ENCODE measurements at places on chromosomes 3 and 15.

- DNase-seq, result no peak
Measured at GRCh38 chr3:114727373-114727772, 419.7 kb downstream of the ZBTB20 start.

DNA sequence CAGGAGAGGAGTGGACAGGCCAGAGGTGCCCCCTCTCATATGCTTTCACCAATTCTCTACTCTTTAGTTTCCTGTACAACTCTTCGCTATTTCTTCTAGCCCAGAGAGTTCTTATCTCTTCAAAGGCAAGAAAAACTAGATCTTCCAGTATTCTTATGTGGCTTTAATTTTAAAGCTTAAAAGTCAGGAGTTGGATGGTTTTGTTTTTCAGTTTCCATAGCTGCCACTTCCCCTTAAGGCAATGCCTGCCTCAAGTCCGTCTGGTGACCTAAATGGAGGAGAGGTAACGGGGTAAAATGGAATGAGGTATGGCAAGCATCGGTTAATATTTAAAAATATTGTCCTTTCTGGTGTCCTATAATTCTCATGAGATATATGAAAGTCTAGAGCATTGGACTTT is 11.4 kb upstream of the VGLL3 start:
- no peak for DNase-seq

DNA sequence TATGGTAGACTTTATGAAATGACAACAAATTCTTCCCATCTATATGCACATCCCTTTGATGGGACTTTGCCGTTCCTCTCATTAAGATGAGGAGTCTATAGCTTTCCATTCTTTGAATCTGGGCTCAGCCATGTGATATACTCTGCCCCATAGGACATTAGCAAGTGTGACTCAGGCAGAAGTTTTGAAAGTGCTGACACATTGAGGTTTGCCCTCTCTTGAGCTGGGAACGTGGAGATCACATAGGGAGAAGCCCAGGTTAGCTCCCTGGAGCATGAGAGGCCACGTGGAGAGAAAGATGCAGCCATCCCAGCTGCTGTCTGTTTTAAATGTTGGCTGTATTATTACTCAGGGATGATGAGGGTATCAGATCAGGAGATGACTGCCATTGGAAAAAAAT is 67.7 kb upstream of the OXTR start:
- DNase-seq, result no peak

DNA sequence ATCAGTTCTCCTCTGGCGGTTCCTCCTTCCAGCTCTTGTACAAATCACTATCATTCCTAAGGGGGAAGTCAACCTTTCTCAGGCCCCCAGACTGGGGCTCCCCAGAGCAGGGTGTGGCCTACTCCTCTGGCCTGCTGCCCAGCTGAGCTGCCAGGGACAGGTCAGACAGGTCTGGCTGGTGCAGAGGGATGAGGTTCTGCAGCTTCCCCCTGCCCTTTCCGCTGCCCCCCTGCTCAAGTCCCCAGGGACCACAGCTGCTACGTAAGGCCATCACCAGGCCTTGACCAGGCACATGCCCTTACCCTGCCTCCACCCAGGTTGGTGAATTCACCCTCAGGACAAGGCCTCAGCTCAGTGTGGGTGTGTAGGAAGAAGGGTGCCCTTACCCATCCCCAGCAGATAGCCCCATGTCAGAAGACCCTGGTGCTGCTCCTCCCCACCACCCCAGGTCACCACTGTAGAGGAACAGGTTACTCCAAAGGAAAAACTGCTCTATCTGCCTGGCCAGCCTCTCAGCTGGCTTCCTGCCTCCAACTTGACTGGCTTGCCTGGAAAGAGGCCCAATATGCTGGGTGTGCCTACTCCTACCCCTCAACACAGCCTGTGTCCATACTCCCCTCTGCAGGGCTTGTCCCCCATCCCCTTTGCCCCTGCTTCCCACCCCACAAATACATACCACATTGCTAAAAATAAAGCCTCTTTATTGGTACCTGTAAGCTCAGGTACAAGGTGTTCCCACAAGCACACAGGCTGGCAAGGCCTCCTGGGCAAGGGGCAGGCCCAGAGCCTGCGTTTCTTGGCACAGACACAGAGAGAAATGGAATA is 12.0 kb downstream of the CSRNP1 start:
- DNase-seq, result no peak

- DNase-seq, result no peak
Measured at GRCh38 chr3:83816653-83817052, 1142.1 kb upstream of the CADM2 start.

DNA sequence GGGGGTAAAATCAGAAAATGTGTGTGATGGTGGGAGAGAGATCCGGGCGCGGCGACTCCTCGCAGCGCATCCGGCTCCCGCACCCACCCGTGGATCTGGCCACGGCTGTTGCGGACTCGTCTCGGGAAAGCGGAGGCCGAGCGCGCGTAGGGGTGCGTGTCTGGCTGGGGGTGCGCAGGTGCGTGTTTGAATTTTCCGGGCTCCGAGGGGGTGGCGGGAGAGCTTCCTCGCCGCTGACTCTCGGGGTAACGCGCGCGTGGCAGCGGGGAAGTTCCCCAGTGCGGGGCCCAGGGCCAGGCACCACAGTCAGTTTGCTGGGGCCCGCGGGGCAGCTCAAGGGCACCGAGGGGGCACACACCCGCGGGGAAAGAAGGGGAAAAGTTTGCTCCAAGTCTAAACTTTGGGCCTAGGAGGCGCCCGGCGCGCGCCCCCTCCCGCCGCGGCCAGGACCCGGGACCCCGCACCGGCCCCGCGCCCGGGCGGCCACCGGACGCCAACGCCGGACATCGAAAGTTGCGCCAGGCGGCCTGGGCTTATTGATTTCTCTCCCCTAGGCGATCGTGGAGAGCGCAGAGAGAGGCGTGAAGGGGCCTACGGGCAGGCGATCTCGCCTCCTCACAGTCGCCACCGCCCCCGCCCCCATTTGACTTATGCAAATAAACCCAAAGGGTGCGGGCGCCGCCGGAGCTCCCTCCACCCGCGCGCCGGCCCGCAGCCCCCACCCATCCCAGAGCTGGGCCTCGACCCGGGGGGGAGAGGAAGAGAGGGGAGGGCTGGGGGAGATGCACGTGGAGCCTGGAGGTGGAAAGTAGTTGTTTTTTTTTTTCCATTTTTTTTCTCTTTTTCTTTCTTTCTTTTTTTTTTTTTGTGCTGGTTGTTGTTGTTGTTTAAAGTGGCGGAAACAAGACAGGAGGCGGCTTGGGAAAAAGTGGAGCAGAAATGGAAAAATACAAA is 639 bp downstream of the FOXP1 start:
- no peak for DNase-seq

GRCh38 chr15:88388686-88389085 is 78.5 kb downstream of the MRPL46 start:
- no peak for DNase-seq

- DNase-seq, result no peak
Measured at GRCh38 chr3:13141991-13142412, 68.8 kb upstream of the IQSEC1 start.

DNA sequence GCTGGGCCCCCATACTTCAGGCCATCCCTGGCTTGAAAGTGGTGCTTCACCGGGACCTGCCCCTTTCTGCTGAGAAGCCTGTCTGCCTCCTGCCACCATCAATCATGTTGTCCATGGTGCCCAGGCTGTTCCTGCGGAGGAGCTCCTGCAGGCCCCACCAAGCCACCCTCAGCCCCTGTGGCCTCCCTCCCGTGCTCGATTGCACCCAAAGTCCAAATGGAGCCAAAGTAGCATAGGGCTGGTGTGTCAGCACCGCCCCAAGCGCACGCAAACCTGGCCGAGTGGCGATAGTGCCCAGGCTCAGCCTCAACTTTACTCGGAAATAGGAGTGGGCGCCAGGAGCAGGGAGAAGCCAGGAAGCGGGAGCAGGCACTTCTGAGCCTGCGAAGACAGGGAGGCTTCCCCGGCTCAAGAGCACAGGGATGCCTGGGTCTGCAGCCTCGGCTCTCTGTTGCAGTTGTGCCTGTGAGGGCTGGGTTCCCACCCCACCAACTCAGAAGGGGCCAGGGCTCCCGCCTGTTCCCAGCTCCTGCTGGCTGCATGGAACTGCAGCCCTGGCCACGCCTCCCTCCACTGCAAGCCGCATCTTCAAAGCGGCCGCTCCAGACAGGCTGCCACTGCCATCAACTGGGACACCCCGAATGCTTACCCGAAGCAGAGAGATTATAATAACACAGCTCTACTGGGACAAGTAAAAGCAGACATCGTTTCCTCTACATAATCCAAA is 203.0 kb downstream of the ARRDC4 start:
- DNase-seq, result no peak

DNA sequence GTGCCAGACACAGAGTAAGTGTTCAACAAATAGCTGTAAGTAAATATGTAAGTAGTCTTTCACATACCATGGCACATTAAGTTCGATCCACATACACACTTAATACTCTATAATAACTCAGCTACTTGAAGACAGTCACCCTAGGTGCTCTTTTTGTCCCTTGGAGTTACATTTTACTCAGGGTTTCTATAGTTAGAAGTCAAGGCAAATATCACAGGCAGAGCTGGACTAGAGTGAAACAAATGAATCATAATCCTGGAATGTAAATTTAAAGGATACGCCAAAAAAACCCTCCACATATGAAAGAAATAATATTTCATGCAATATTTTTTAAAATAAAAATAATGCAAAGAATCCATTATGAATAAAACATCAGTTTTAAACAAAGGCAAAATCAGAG is 461.8 kb downstream of the MAGI1 start:
- no peak for DNase-seq

DNA sequence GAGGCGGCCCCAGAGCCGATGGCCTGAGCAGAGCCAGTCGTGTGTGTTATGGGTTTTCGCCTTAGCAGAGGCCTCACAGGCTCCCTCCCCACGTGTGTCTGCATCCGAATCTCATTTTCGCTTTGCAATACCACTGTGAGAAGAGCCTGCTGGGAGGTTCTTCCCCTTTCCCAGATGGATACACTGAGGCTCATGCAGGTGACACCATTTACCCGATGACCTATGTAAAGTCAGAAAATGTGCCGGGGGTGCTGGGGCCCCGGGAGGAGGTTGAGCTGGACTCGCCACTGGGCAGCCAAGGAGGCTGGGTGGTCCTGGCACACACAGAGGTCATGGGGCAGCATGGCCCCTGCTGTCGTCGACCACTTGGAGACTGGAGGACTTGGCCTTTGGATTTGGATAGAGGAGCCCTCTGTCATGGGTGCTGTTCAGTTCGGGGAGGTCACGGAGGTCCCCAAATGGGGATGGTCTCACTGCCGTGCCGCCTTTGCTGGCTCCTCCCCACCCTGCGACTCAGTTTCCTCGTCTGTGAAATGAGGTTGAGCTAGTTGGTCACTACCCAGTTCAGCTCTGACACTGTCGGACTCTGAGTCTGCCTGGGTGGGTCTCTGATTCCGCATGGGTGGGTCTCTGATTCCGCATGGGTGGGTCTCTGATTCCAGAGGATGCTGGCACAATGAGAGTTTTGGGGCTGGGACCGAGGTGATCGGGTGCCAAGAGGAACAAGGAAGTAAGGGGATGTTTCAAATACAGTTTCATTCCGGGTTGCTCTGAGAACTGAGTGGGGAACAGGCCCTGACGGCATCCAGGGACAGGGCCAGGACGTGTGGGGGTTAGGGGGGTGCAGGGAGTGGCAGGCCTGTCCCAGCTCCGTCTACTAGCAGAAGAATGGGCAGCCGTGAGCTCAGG is 23.2 kb upstream of the MUC4 start:
- DNase-seq, result no peak

DNA sequence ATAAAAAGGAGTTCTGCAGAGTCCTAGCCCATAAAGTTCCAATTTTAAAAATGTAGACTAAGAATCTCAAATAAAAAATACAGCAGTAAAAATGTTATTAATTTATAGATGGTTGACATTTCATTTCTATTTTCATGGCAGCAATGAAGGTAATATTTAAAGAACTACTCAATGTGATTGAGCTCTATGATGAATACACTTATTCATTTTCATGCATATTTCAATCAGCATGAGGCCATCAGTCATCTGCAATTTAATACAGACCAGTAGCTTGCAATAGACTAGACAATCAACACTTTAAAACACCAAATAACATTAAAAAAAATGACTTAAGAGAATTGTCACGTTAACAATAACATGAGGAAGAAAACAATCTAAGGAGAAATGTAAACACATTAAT is 1295.8 kb upstream of the ALCAM start:
- DNase-seq, result no peak

DNA sequence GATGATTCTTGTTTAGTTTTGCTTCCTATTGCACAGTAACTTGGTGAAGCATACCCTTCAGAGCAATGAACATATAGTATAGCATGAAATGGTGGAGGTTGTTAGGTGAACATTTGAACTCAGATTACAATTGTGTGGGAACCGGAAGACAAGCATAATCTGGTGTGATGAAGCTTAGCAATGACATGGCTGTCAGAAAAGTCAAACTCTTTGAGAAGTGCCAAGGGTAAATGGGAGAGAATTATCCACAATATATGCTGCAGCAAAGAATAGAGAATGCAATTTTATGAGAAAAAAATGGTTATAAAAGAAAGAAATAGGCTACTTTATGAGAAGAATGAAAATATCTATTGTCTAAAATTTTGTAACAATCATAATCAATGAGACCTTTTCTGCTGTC is 1536.7 kb downstream of the SI start:
- no peak for DNase-seq

GRCh38 chr3:197435426-197435825 is 120.3 kb downstream of the BDH1 start:
- no peak for DNase-seq

DNA sequence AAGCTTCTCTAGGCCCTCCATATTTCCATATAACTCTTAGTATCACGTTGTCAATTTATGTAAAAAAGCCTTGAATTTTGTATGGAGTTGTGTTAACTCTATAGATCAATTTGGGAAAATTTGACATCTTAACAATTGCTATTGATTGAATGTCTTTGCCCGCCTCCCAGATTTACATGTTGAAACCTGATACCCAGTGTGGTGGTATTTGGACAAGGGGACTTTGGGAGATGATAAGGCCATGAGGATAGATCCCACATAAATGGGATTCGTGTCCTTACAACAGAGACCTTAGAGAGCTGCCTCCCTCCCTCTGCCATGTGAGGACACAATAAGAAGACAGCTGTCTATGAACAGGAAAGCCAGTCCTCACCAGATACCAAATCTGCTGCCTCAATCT is 21.1 kb upstream of the TNK2 start:
- DNase-seq, result no peak

- peak; percentile 35 for DNase-seq
Measured at GRCh38 chr3:45182915-45183871, 37.0 kb upstream of the CDCP1 start.

- DNase-seq, result no peak
Measured at GRCh38 chr3:139105154-139105702, 60.5 kb upstream of the PRR23C start.

DNA sequence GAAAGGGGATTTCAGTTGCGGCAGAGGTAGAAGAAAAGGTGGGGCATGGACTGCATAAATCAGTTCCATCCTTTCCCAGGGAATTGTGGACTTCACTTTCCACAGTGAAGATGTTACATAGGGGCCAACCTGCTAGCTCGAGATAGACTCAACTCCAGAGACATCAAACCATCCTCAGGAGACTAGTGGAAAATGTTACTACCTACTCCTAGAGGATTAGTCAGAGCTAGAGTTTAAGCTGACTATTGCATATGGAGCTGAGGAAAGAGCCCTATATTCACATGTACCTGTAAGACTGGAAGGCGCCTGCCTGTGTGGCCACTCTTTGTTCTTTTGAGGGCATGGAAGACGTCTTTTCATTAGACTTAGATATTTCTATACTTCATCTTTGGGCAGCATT is 69.2 kb downstream of the KLHL25 start:
- DNase-seq, result no peak

Data from HCT116 (cell line).